ENCODE measurements at places on chromosomes 11 and 22. TPM values are rescaled to one million over a fixed set of nuclear protein-coding genes. Genes with fewer than 3 reads are reported as not detected.

Gene MMP11
- total RNA-seq = 38.2 TPM

Gene FAM111B
- total RNA-seq = 1.8 TPM

Gene TRIM44
- total RNA-seq = 44.2 TPM

Gene MYOD1
- total RNA-seq = not detected

Data from cardiac muscle cell (in vitro differentiated cells and primary cell).